Activated CD4-positive, CD25-positive, alpha-beta regulatory T cell treated with anti-CD3 and anti-CD28 coated beads, Interleukin-2, amount 50 U/mL, for 24 hours (primary cell): ENCODE measurements at places on chromosomes 13 and 19.

GRCh38 chr19:6765738-6766356, 1.4 kb downstream of the SH2D3A start:
- ATAC-seq = no peak

DNA sequence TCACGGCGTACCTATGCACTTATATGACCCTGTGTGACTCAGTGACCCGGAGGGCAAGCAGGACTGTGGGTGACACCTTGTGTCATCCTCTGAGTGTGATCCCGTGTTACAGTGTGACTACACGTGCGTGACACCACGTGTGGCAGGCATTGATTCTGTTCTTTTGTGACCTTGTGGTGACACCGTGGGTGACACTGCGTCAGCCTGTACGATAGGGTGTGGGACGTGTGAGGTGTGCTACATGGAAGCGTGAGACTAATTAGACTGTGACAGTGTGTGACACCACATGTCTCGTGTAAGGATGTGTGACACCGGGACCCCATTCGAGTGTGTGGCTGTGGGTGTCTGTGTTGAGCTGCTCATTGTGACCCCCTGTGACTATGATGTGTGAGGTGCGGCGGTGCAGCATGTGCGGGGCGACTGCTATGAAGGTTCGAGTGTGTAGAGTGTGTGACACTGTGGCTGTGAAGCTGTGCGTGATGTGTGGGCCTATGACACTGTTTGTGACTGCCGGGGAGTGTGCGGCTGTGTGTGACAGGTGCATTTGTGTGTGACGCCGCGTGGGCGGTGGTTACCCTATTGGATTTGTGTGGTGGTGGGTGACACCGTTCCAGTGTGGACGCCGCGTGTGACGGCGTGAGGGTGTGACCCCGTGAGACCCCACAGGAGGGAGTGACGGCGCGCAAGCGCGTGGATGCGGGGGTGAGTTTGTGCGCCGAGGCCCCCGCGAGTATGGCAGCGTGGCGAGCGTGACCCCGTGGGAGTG, 399 bp upstream of the SPTBN4 start:
- ATAC-seq = peak; percentile 85

GRCh38 chr13:112341446-112341845, 34.7 kb upstream of the SPACA7 start:
- ATAC-seq = no peak

DNA sequence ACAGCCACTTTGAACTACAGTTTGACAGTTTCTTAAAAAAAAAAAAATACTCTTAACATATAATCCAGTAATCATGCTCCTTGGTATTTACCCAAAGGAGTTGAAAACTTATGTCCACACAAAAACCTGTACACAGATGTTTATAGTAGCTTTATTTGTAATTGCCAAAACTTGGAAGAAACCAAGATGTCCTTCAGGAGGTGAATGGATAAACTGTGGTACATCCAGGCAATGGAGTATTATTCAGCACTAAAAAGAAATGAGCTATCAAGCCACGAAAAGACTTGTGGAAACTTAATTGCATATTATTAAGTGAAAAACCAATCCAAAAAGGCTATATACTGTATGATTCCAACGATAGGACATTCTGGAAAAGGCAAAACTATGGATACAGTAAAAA, 44.9 kb downstream of the RCBTB2 start:
- ATAC-seq = no peak

DNA sequence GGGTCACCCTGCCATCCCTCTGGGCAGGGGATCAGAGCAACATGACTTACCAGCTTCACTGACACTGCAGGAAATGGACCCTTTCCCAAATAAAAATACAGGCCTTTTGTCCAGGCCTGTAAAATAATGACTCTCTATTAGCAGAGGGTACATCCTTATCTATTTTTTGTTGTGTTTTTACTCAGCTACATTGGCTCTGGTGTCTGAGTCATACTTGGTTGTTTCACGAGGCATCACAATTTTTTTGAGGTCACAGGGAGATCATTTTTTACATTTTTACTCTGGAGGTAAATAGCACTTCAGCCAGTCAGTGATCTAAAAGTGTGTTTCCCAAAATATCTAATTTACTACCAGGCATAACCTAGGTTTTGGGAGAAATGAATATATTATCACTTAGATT, 6.9 kb upstream of the HTR2A start:
- ATAC-seq = no peak

- ATAC-seq = no peak
Observed at GRCh38 chr19:16224293-16225045, 26.8 kb downstream of the AP1M1 start.
